ENCODE measurements at places on chromosomes 2 and 18.

GRCh38 chr2:135998879-135999278 lies 13.5 kb upstream of the DARS1 start:
- DNase-seq = no peak

GRCh38 chr2:134366359-134366758 lies 112.5 kb downstream of the MGAT5 start:
- no peak for DNase-seq

DNA sequence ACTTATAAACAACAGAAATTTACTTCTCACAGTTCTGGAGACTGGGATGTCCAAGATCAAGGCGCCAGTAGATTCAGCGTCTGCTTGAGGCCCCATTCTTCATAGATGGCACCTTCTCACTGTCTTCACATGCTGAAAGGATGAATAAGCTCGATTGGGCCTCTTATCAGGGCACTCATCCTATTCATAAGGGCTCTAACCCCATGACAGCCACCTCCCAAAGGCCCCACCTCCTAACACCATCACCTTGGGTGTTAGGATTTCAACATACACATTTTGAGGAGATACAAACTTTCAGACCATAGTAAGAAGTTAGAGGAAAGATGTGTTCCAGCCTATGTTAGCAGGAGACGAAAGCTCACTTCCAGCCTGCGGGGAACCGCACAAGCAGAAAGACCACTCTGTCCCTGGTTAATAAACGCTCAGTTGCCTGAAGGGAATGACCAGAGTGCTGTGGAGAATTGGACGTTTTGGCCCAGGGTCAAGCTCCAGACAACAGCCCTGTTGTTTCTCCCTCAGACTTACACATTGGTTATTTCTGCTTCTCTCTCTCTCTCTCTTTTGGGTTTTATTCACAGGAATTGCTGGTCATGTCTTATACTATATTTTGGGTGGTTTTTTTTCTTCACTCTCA lies 90.3 kb downstream of the MAPRE2 start:
- no peak for DNase-seq

DNA sequence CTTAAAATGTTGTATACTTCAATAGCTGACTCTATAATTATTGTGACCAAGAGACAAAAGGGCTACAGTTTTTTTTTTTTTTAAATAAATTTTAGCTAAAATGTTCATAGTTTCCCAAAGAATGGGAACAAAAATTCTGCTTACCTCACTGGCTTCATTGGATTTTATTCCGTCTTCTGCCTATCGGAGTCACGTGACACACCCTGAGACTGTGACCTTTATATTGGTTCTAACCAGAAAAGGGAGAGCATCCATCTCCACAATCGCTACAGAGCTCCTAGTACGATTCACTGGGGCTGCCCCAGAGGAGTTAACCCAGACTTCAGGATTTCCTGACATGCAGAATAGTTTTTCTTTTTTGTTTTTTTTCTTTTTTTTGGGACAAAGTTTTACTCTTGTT lies 203.6 kb upstream of the SLC35G4 start:
- no peak for DNase-seq

DNA sequence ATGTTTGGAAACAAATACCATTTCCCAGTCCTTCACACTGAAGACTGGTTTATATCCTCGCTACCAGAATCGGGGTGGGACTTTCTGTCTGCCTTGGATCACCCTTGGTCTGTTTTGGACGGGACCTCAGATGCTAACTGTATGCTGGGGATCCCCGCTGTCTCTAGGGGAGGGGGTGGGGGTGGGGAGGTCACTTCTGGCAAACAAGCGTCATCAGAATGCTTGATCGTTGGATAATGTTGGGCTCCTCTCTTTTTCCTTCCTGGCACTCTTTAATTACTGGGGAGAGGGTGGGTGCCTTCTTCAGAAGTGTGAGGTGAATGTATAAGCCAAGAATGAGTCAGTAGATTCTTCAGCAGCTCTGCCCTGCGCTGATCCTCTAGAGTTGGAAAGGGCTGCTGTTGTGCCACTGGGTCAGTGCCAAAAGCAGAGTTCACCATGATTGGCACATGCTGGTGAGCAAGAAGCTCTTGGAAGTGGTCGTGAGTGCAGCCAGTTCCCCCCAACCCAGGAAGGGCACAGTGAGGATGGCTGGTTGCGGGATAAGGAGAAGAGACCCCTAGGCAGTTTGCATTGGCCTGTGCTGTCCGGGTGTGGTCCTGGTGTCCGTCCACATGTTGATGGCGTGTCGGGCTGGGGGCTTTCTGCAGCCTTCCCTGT lies 32.2 kb downstream of the DGKD start:
- no peak for DNase-seq

Measured in activated gamma-delta T cell treated with anti-CD3 and anti-CD28 coated beads, Interleukin-2, amount 50 U/mL, for 16 hours (primary cell).